ENCODE measurements at places on chromosomes 6 and 20.

GRCh38 chr20:45449528-45449927 is 20.0 kb upstream of the WFDC2 start:
- no peak for DNase-seq

- DNase-seq: no peak
These were observed 205.9 kb downstream of the ZMYND8 start for GRCh38 chr20:47150403-47151152.

DNA sequence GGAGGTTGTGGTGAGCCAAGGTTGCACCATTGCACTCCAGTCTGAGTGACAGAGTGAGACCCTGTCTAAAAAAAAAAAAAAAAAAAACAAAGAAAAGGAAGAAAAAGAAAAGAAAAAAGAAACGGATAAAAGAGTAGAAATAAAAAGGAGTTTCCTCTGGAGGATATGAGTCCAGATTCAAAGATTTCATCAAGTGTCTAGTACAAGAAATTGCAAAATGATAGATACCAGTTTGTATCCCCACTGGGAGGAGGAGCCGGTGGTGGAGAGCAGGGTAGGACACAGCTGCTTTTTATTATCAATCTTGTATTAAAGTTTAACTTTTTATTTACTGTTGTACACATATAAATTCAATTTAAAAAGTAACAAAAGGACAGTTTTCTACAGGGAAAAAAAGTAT is 113.9 kb downstream of the BMP7 start:
- no peak for DNase-seq

DNA sequence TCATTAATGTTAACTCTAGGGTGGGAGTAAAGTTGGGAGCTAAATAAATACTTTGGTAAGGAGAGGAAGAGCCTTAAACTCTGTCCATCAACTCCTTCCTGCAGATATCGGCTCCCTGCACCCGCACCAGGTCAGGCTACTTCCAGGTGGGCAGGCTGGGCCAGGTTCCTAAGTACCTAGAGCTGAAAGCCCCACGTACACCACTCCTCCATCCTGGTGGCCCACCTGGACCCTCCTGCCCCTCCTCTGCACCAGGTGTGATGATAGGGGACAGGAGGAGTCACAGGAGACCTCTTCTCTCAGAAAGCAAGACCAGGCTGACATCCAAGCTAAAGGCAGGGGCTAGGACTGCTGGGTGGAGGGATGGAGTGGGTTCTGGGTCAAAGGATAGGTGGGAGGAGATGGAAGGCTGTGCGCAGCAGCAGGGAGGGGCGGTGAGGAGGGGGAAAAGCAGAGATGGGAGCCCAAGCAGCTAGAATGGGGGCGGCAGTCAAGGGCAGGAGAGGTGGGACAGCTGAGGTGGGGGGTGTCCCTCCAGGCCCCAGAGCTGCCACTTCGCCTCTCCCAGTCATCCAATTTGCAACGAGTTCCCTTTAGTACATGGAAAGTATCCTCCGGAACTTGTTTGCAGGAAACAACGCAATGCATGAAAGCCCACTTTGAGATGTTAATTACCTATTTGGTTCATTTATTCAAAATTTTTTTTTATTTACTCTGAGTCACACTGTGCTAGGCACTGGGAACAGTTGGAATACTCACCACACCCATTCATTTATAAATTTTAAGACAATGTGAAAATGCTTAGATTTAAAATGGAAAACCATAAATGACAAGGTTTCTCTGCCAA is 15.2 kb upstream of the TOX2 start:
- DNase-seq: no peak

- DNase-seq: no peak
These were observed 47.9 kb downstream of the BTBD3 start for GRCh38 chr20:11965602-11966001.

DNA sequence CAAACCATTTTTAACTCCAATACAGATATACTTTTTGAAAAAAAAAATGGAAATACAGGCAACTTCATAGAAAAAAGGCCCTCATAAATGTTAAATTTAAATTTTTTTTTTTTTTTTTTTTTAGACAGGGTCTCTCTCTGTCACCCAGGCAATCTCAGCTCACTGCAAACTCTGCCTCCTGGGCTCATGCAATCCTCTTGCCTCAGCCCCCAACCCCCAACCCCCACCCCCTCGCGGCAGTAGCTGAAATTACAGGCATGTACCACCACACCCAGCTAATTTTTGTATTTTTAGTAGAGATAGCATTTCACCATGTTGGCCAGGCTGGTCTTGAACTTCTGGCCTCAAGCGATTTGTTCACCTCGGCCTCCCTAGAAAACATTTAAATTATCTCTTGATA is 12.8 kb upstream of the ULBP3 start:
- DNase-seq: no peak

- DNase-seq: no peak
These were observed 40.6 kb downstream of the HECA start for GRCh38 chr6:139175389-139175948.

- DNase-seq: no peak
These were observed 50.1 kb upstream of the SIRPA start for GRCh38 chr20:1845163-1845523.

DNA sequence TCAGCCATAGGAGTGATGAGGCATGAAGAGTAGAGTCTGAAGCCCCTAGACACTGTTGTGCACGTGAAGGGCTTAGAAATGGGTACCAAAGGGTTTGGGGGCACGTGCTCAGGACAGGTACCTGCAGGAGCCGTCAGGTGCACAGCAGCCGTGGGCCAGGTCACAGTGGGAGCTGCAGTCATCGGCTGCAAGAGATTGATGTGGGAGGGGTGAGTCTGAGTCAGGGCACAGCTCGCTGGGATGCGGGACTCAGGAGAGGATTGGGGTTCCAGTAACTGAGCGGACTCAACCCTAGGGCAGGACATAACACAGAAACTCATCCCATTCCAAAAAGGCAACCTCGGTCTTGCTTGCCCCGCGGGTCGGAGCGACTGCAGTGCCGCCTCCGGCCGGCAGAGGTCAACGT is 1.1 kb downstream of the DLK2 start:
- DNase-seq: peak; percentile 58

GRCh38 chr6:115668781-115669180 is 391.9 kb downstream of the FRK start:
- no peak for DNase-seq

GRCh38 chr6:32188381-32189068 is 1.5 kb downstream of the PBX2 start:
- DNase-seq: no peak

GRCh38 chr20:31856516-31856915 is 11.1 kb upstream of the FOXS1 start:
- DNase-seq: no peak

- DNase-seq: no peak
These were observed 116.0 kb downstream of the TRIM27 start for GRCh38 chr6:28807682-28808280.

GRCh38 chr6:152004036-152004566 is 196.6 kb downstream of the ESR1 start:
- DNase-seq: no peak

GRCh38 chr6:127100510-127101140 is 17.8 kb upstream of the RSPO3 start:
- no peak for DNase-seq

Measured in activated T-cell treated with anti-CD3 and anti-CD28 coated beads for 1 hour (primary cell).